Activated CD4-positive, alpha-beta T cell treated with anti-CD3 and anti-CD28 coated beads, Interleukin-2, amount 10 ng/mL, durations not matched to agents 24 days and 14 days (primary cell): ENCODE measurements at places on chromosomes 1 and 21. TPM values are rescaled to one million over a fixed set of nuclear protein-coding genes. Genes with fewer than 3 reads are reported as not detected.

GRCh38 chr1:171715813-171716251, 26.0 kb downstream of the VAMP4 start:
- no peak for DNase-seq

ADGRL4 gene
- not detected in 2 replicates for total RNA-seq

GRCh38 chr1:184903111-184903692, 71.1 kb downstream of the NIBAN1 start:
- no peak for DNase-seq

FCGR1A gene
- total RNA-seq, result not detected in 2 replicates

FAM78B gene
- total RNA-seq, result 1.6 and 1.9 TPM in 2 replicates

GRCh38 chr1:94544706-94545490, 3.3 kb upstream of the F3 start:
- DNase-seq, result no peak

LCE1A gene
- total RNA-seq, result not detected in 2 replicates

DNA sequence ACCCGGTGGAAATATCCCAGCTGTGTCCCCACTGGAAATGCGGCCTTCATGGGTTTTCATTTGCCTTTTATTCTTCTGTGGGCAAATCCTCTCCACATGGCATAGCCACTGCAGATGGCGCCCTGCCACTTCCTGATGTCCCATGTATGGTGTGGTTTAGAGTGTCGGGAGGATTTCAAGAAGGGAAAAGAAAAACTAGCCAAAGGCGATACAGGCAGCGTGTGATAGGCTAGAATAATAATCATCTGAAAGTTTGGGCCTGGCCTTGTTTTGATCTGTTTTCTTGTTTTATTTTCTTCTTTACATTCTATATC, 123.6 kb downstream of the PEX14 start:
- no peak for DNase-seq

ST6GALNAC3 gene
- 0.28 TPM in 1 of 2 replicates, not detected in the other for total RNA-seq

MCOLN2 gene
- total RNA-seq, result 92.3 and 95.6 TPM in 2 replicates

DNA sequence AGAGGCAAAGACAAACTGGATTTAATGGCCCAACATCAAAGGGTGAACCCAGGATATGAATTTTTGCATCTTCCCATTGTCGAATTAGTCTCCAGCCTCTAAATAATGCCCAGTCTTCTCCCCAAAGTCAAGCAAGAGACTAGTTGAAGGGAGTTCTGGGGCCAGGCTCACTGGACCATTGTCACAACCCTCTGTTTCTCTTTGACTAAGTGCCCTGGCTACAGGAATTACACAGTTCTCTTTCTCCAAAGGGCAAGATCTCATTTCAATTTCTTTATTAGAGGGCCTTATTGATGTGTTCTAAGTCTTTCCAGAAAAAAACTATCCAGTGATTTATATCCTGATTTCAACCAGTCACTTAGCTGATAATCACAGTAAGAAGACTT, 26.5 kb downstream of the CD53 start:
- DNase-seq, result no peak
